ENCODE measurements at places on chromosomes 5 and 9.

DNA sequence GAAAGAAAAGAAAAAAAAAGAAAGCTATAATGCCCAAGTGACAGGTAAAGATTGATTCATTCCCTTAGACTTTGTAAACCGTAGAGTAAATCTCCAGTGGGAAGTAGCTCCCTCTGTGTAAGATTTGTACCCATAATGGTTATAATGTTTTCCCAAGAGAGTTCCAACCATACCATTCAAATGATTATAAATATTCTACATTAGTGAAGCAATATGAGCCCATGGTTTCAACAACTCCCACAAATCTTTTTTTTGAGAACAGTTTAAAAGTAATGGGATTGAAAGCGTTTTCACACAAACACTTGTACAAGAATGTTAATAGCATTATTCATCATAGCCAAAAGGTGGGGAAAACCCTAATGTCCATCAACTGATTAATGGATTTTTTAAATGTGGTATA is 58.0 kb downstream of the GRAMD2B start:
- DNase-seq: no peak

- no peak for DNase-seq
Measured at GRCh38 chr5:24477958-24478357, 166.8 kb downstream of the CDH10 start.

- DNase-seq: no peak
Measured at GRCh38 chr5:35799753-35800152, 56.9 kb upstream of the IL7R start.

DNA sequence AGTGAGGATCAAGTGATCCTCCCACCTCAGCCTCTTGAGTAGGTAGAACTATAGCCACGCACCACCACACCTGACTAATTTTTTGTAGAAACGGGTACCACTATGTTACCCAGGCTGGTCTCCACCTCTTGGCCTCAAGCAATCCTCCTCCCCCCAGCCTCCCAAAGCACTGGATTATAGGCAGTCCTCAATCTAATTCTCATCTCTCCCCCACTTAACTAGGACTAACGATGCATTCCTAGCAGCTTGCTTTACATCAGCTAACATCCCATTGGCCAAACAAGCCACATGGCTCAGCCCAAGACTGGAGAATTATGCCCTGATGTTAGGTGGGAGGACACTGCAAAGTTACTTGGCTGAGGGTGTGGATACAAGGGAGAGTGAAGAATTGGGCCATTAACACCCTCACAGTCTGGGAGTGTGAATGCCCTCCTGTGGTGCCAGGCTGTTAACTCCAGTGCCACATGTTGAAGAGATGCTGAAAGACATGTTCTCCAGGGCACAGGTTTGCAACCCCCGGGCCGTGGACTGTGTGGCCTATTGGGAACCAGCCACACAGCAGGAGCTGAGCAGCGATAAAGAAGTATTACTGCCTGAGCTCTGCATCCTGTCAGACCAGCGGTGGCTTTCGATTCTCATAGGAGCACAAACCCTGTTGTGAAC is 5.3 kb upstream of the ZNF367 start:
- no peak for DNase-seq

- no peak for DNase-seq
Measured at GRCh38 chr5:90093751-90094485, 315.6 kb downstream of the CETN3 start.

DNA sequence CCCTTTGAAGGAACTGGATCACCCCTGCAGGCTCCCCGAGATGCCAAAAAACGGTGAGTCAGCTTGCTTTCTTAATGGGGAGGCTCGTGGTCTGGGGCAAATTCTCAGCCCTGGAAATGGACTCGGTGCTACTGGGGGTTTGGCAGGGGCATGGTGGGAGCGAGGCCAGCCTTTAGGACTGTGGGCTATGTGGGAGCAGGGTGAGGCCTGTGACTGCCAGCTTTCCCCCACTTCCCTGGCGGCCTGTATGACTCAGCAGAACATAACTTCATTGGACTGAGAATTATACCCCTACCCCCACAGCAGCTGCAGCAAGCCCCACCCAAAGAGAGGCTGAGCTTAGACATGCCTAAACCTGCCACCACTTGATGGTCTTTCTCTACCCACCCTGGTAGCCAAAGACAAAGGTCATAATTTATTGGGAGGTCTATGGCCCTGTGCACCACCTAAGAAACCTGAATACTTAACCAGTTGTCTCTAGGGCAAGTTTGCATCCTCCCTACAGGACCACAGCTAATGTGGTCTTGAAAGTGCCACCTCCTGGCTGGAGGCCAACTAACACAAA is 325.3 kb downstream of the TLE1 start:
- no peak for DNase-seq

GRCh38 chr9:124492818-124493217 is 14.4 kb downstream of the NR5A1 start:
- DNase-seq: no peak

DNA sequence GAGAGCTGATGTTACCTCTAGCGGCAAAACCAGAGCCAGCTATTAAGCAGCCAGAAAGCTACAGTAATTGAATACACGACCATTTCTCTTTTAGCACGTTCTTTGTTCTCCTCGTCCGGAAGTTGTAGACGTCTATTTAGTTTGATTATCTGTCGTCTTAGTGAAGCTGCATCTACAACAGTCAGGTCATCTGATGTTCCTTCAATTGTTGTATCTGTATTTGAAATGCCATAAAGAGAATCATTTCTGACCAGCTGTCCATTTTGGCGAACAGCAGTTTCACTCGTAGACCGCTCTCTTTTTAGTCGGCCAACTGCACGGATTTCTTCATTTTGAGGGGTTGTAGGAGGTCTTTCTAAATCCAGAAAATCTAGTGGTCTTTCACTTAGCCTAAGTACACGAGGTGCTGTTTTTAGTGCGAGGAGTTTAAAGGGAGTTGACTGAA is 12.6 kb downstream of the PDE6A start:
- DNase-seq: no peak

DNA sequence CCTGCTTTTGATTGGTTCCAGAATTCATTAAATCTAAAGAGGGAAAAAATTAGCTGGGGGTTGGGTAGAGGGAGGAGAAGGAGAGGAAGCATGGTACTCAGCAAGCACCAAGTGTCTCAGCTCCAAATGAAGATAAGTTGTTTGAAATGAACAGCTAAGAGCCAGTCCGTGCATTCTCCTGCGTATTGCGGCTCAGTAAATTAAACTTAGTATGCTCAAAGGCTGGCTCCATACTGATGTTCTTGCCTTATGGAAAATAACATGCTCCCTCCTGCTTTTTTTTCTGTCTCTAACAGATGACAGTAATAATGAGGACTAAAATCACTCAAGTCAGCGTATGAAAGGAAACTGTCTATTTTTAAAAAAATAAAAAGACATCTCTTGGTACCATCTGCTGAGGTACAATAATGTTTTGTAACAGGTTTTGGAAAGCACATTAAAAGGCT is 161.0 kb downstream of the SPATA31D1 start:
- no peak for DNase-seq

All from activated naive CD4-positive, alpha-beta T cell treated with Interleukin-2 at 50 U/mL for 16 hours (primary cell).